ENCODE measurements at places on chromosomes 5 and 9.

GRCh38 chr5:174259696-174260420 lies 214.4 kb downstream of the NSG2 start:
- no peak for DNase-seq
- no peak overlapping the region for H3K4me3 ChIP-seq
- peaks cover 62% of the 10 kb centered on the region for H3K27me3 ChIP-seq
- no peaks in the 10 kb centered on the region for H3K4me1 ChIP-seq
- H3K27ac ChIP-seq, result no peak overlapping the region

DNA sequence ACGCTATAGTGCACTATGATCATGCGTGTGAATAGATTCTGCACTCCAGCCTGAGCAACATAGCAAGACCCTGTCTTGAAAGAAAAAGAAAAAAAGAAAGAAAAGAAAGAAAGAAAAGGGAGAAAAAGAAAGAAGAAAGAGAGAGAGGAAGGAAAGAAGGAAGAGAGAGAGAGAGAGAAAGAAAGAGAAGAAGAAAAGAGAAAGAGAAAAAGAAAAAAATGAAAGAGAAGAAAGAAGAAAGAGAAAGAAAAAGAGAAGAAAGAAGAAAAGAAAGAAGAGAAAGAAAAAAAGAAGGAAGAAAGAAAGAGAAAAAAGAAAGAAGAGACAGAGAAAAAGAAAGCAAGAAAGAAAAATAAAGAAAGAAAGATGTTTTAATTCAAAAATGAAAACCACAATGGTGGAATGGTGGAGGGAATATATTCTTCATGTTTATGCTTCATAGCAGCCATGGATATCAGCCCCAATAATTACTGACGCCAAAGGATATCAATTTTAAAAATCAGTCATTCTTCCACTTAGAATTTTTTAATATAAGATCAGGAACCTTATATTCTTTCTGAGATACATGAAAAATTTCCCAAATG lies 168.7 kb upstream of the TBCA start:
- H3K36me3 ChIP-seq, result peaks cover 4% of the 10 kb centered on the region
- H3K27ac ChIP-seq, result no peak overlapping the region
- H3K4me1 ChIP-seq, result peaks cover 11% of the 10 kb centered on the region

GRCh38 chr5:1549475-1550030 lies 25.8 kb upstream of the LPCAT1 start:
- H3K4me3 ChIP-seq, result no peak overlapping the region
- H3K4me1 ChIP-seq, result no peaks in the 10 kb centered on the region
- peaks cover 20% of the 10 kb centered on the region for H3K27me3 ChIP-seq
- no peak overlapping the region for H3K27ac ChIP-seq
- DNase-seq, result no peak

DNA sequence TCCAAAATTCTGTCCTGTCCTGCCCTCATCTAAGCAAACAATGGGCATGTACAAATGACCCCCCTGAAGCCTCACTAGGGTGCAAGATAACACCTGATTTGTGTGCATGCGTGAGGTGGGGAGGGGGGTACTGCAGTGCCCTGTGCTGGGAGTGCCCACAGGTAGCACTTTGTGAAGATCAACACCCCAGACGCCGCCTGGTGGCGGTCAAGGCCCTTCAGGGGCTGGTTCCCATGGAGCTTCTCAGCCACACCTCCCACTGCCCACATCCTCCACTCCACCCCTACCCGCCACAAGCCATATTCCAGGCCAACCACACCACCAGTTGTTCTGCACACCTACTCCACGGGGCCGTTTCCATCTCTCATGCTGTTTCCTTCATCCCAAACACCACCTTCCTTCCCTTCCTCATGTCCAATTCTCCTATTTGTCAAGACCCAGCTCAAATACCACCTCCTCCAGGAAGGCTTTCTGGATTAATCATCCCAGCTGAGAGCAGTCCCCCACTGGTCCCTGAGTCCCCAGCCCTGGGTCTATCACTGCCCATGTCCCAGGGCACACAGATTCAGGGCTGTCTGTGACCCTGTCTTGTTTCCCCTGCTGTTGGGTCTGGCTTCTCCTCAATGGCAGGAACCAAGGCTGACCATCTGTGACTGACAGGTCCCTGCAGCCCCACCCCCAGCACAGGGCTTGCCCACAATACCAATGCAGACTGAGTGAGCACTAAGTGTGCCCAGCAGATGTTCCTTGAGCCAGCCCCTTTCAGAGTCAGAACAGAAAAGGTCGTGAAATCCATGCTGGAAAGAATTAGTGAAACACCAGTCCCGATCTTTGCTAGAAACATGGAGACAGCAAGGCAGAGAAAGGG lies 178.4 kb downstream of the PAX5 start:
- no peaks in the 10 kb centered on the region for H3K36me3 ChIP-seq
- peaks cover 16% of the 10 kb centered on the region for H3K4me1 ChIP-seq
- no peak for DNase-seq
- no peak overlapping the region for H3K4me3 ChIP-seq
- no peak overlapping the region for H3K27ac ChIP-seq
- H3K27me3 ChIP-seq, result peaks cover 83% of the 10 kb centered on the region

DNA sequence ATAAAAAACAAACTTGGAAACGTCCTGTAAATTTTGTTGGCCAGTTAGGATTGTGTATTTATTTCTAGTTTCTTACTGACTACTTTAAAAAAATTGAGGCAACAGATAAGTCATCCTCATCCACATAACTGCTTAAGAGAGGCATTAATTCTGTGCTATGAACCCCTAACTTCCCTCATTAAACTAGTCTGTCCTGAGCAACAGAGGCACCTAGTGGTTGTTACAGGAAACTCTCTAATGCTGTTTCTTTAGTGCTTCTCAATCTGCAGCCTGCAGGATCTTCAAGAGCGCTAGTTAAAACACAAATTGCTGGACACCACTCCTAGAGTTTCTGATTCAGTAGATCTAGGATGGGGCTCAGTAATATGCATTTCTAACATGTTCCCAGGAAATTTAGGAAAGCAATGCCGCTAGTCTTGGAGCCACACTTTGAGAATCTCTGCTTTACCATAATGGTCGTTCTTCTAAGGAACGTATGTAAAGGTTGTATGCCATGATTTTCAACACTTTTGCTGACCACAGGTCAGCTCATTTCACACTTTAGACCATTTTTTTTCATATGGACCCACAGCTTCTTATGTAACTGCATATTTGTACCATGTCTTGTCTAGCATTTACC lies 410.1 kb upstream of the SMARCA2 start:
- DNase-seq, result no peak
- H3K36me3 ChIP-seq, result no peaks in the 10 kb centered on the region
- H3K27ac ChIP-seq, result no peak overlapping the region
- H3K4me3 ChIP-seq, result no peak overlapping the region
- peaks cover 42% of the 10 kb centered on the region for H3K27me3 ChIP-seq

GRCh38 chr5:78295035-78295961 lies 800 bp upstream of the AP3B1 start:
- H3K4me3 ChIP-seq, result peak overlapping the region; percentile 97
- peak; percentile 53 for DNase-seq
- H3K36me3 ChIP-seq, result no peaks in the 10 kb centered on the region
- H3K27me3 ChIP-seq, result peaks cover 4% of the 10 kb centered on the region

GRCh38 chr5:62465985-62466925 lies 53.7 kb downstream of the IPO11 start:
- peaks cover 16% of the 10 kb centered on the region for H3K36me3 ChIP-seq
- H3K27me3 ChIP-seq, result no peaks in the 10 kb centered on the region
- H3K27ac ChIP-seq, result no peak overlapping the region
- H3K4me3 ChIP-seq, result no peak overlapping the region

GRCh38 chr5:152083231-152083630 lies 158.6 kb upstream of the GLRA1 start:
- H3K36me3 ChIP-seq, result no peaks in the 10 kb centered on the region
- peaks cover 6% of the 10 kb centered on the region for H3K4me1 ChIP-seq
- H3K27me3 ChIP-seq, result no peaks in the 10 kb centered on the region
- no peak overlapping the region for H3K27ac ChIP-seq

DNA sequence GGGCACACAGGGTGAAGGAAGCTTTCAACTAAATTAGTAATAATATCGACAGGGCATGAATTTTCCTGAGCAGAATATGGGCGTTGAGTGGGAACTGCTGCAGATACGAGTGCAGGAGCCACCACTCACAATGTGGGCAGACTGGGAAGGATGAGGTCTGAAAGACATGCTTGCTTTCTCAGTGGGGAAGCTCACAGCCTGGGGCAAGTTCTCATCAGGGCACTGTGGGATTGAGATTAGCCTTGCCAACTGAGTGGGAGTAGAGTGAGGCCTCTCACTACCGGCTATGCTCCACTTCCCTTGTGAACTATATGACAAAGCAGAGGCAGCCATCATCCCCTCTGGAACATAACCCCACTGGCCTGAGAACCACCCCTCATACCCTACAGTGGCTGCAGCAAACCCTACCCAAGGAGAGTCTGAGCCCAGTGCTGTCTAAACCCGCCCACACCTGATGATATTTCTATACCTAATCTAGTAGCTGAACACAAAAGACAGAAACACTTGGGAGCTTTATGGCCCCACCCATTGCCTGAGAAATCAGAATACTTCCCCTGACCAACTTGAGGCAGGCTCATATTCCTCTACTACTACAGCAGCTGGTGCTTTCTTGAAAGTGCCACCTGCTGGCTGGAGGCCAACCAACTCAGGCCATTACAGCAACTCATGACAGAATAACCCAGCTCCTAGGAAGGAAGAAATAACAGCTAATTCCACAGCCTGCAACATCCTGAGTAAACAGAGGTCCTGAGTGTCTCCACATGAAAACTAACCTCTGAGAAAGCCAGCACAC lies 173.7 kb upstream of the SPEF2 start:
- no peak for DNase-seq
- H3K27me3 ChIP-seq, result no peaks in the 10 kb centered on the region
- peaks cover 13% of the 10 kb centered on the region for H3K4me1 ChIP-seq
- no peak overlapping the region for H3K4me3 ChIP-seq
- H3K36me3 ChIP-seq, result no peaks in the 10 kb centered on the region

DNA sequence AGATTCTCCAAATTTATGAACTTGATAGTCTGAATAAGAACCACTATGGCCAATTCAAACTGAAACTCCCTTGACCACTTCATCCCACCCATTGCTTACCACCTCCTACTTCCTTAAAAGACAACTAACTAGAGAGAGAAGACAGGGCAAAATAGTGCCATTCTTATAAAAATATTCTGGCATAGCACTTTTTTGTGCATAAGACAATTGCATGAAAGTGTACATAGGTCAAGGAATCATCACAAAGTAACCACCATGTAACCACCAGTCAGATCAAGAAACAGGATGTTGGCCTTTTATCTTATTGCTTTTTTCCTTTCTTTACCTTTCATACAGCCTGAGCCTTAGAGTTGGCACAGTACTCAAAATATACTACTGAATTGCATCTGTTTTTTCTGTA lies 8.1 kb upstream of the ARSB start:
- DNase-seq, result no peak
- no peaks in the 10 kb centered on the region for H3K36me3 ChIP-seq
- H3K27me3 ChIP-seq, result no peaks in the 10 kb centered on the region
- H3K27ac ChIP-seq, result no peak overlapping the region

GRCh38 chr9:131723632-131724031 lies 16.2 kb downstream of the RAPGEF1 start:
- H3K27ac ChIP-seq, result no peak overlapping the region
- DNase-seq, result no peak
- H3K27me3 ChIP-seq, result no peaks in the 10 kb centered on the region
- no peak overlapping the region for H3K4me3 ChIP-seq
- H3K4me1 ChIP-seq, result peaks cover 17% of the 10 kb centered on the region

DNA sequence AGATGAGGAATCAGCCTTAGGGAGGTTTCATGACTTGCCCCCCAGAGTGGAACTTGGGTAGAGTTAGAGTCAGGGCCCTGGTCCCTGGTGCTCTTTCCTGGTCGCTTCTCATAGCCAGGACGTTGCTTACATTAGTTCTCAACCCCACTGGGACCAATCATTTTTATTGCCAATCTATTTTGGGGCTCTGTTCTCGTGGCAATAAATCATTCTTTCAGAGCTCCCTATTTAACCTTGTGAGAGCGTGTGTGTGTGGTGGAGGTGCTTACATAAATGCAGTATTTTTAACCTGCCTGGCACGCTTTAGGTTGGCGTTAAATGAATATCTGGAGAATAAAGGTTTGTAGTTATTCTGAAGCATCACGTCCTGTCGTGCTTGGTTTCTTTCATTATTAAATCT lies 4.1 kb downstream of the TRIO start:
- no peaks in the 10 kb centered on the region for H3K36me3 ChIP-seq
- H3K4me3 ChIP-seq, result no peak overlapping the region
- peaks cover 45% of the 10 kb centered on the region for H3K4me1 ChIP-seq

GRCh38 chr9:93589688-93590087 lies 13.3 kb downstream of the PHF2 start:
- H3K27me3 ChIP-seq, result no peaks in the 10 kb centered on the region
- peak; percentile 37 for DNase-seq
- H3K4me3 ChIP-seq, result peak overlapping the region; percentile 11

DNA sequence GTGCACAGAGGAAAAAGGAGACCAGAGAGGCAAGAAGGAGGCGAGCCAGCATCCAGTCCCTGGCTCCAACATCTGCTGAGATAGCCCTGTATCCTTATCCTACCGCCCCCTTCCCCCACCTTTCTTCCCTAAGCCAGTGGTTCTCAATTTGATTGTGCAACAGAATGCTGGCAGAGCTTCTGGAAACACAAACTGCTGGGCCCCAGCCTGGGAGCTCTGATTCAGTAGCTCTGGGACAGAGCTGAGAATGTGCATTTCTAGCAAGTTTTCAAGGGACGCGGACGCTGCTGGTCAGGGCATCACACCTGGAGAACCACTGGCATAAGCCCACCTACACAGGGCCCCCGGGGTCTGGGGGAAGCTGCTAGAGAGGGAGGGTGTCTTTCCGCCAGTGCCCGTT lies 21.1 kb downstream of the AK8 start:
- peak overlapping the region; percentile 39 for H3K27ac ChIP-seq
- H3K4me3 ChIP-seq, result no peak overlapping the region
- H3K36me3 ChIP-seq, result no peaks in the 10 kb centered on the region
- peaks cover 16% of the 10 kb centered on the region for H3K4me1 ChIP-seq
- H3K27me3 ChIP-seq, result no peaks in the 10 kb centered on the region

DNA sequence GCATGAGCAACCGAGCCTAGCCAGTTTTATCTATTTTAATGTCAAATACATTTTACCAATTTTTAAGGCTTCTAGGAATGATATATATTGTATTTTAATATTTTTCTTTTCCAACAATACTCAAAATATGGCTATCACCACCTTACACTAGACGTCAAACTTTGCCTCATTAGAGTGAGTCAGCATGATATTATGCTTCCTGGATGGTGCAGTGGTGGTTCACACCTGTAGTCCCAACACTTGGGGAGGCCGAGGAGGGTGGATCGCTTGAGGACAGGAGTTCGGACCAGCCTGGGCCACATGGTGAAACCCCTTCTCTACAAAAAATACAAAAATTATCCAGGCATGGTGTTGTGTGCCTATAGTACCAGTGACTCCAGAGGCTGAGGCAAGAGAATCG lies 7.3 kb upstream of the CDC14B start:
- H3K4me3 ChIP-seq, result no peak overlapping the region
- H3K36me3 ChIP-seq, result no peaks in the 10 kb centered on the region
- peaks cover 7% of the 10 kb centered on the region for H3K27me3 ChIP-seq
- no peak overlapping the region for H3K27ac ChIP-seq
